Stimulated activated CD4-positive, alpha-beta T cell treated with anti-CD3 and anti-CD28 coated beads, Interleukin-1b, Interleukin-23, amount 100 ng/mL, for 1 hour (primary cell): ENCODE measurements at places on chromosomes 16 and 17.

DNA sequence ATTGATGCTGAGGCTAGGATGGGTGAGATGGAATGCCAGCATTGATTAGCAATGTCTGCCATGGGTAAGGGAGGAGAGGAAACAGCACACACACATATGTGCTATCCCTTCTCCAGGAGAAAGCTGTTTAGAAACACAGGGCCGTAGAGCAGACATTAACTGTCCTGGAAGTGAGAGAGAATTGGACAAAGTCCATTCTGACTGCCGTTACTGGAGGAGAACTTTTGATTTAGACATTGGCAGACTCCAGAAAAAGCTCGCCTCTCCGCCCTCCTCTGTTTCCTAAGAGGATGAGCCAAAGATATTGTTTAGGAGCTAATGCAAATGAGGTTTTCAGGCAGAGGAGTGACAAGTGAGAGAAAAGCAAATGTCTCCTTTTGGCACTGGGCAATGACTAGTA, 237.0 kb downstream of the HAPSTR1 start:
- no peak for DNase-seq

GRCh38 chr16:21033704-21034103, 116.9 kb downstream of the DNAH3 start:
- DNase-seq = no peak

GRCh38 chr16:49806446-49806845, 49.5 kb downstream of the ZNF423 start:
- no peak for DNase-seq

- DNase-seq = no peak
These were observed 68.5 kb upstream of the PMFBP1 start for GRCh38 chr16:72240466-72240865.

GRCh38 chr17:76824093-76824492, 44.1 kb upstream of the MGAT5B start:
- no peak for DNase-seq

- DNase-seq = no peak
These were observed 107.6 kb downstream of the SLC39A11 start for GRCh38 chr17:72984926-72985325.

- no peak for DNase-seq
These were observed 17.0 kb downstream of the DUSP14 start for GRCh38 chr17:37506678-37507077.

GRCh38 chr17:65529040-65529633, 32.3 kb downstream of the AXIN2 start:
- DNase-seq = no peak

DNA sequence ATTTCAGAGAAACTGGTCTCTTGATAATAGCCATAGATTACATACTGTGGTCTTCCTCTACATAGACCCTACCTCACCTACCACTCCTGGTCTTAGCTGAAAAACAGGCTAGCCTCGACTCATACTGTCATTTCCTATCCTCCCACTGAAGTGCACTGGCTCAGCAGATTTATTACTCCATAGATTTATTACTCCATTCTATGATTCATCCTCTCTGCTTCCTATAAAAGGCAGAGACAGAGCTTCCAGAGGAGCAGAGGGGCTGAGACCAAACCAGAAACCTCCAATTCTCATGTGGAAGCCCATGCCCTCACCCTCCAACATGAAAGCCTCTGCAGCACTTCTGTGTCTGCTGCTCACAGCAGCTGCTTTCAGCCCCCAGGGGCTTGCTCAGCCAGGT, at the start of gene CCL7:
CCL7 (plus strand) TSS at position 253 of the 400 bp plus-strand sequence; CDS start at position 323, 70 bp downstream.
- no peak for DNase-seq

DNA sequence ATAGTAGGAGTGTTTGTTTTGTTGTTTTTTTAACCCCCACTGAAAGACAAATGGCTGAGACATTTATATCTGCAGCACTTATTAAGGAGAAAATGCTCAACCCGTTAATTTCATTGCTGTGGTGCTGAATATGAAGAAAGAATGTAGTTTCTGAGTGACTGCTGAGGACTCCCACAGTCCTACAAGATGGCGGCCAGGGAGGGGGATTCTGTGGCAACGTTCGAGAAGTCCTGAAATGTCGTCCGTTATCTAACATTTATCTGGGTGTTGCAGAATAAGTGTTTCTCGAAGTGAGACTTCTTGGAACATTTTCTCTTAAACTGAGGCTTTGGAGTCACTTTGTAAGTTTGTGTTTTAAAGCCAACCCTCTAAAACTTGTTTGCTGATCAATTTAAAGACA, 530.4 kb downstream of the XYLT1 start:
- no peak for DNase-seq
